H7 (cell line): ENCODE measurements at places on chromosomes 6 and 20.

DNA sequence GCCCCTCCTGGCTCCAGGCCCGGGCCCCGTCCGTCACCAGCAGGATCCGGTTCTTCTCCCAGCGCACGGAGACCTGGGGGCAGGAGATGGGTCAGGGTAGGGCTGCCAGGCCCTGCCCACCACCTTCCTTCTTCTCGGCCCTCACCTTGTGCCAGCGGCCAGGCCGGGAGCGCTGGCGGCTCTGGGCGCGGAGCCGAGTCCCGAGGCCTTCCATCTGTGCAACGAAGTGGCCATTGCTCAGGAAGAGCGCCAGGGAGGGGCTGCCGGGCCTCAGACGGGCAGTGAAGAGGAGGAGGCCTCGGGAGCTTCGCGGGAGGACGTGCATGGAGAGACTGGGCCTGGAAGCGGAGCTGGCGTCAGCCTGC lies 7.9 kb downstream of the ADRM1 start:
- peak; percentile 70 for DNase-seq

DNA sequence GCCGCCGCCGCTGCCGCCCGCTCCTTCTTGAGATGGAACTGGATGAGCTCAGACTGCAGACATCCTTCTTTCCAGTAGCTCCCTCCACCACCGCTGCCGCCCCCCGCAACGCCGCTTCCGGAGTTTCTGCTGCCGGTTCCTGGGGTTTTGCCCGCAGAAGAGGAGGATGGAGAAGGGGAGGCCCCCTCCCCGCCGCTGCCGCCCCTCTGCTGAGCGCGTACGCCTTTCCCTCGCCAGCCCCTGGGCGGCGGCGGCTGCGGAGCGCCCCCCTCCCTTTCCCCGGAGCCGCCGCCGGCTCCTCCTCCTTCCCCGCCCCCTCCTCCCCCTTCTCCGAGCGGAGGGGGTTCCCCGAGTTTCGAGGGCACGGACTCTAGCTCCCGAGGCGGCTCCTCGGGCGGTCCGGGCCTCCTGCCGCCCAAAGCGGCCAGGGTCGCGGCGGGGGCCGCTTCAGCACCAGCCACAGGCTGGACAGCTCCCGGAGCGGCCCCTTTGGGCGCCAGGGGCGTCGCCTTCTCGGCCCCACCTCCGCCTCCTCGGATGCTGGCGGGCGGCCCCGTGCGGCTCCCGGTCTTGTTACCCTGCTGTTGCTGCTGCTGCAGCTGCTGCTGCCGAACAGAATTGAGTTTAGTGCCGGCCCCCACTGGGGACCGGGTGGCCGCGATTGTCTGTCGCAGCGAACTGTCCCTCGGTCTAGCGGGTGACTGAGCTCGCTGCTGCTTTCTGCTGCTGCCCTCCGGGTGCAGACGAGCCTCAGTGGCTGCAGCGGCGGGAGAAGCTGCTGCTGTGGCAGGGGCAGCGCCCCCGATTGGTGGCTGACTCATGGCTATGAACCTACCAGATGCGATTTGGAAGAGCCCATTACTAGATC lies 3.1 kb downstream of the MTCL3 start:
- peak; percentile 91 for DNase-seq

GRCh38 chr6:135228486-135228885 lies 47.4 kb downstream of the MYB start:
- DNase-seq, result no peak

- no peak for DNase-seq
Observed at GRCh38 chr6:16555550-16555949, 205.7 kb downstream of the ATXN1 start.

- peak; percentile 84 for DNase-seq
Observed at GRCh38 chr6:53956068-53956711, 155.1 kb upstream of the MLIP start.

- no peak for DNase-seq
Observed at GRCh38 chr6:98566126-98566525, 268.2 kb upstream of the POU3F2 start.

GRCh38 chr20:37518606-37519507 lies 2.2 kb upstream of the NNAT start:
- peak; percentile 63 for DNase-seq

GRCh38 chr20:31606804-31607639 lies 1.9 kb downstream of the ID1 start:
- DNase-seq, result peak; percentile 75

DNA sequence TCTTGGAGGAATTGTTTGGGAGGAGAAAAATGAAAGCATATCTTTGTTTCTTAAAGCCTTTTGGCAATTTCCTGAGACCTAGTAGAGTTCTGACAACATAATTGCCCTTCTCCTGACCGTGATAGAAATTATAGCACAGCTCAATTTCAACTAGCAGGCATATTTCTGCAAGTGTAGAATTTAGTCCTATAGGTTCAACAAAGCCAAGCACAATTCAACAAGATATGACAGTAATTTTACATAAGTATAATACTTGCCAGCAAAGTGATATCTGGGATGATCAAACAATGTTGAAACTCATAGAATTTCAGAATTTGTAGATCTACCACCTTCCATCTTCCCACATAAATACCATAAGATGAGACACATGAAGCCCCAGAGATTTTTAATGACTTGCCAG lies 73.1 kb downstream of the SPTLC3 start:
- no peak for DNase-seq

- no peak for DNase-seq
Observed at GRCh38 chr20:51487076-51487475, 55.4 kb downstream of the NFATC2 start.

DNA sequence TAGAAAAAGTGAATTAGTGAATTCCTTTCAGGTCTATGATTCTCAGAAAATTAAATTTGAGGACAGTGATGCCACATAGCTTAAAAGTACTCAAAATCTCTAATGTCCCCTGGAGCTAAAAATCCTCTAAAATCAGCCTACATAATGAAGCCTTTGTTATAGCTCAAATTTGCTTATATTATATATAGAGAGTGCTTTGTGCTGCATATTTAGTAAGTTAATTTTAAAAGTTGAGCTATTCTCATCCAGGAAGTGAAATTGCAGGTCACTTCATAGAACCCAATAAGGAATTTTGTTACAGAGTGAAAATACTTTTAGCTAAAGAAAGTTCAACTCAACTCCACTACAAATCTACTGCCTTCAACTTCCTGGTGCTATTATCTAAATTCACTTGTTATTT lies 507.5 kb upstream of the MAP3K7 start:
- DNase-seq, result no peak

- DNase-seq, result peak; percentile 99
Observed at GRCh38 chr6:33204415-33205190, at the start of gene HSD17B8. TSS of gene HSD17B8 (plus strand) at chr6:33204655. CDS start at chr6:33204669, 14 bp downstream.

- peak; percentile 55 for DNase-seq
Observed at GRCh38 chr6:156175971-156176421, 601.2 kb upstream of the ARID1B start.

DNA sequence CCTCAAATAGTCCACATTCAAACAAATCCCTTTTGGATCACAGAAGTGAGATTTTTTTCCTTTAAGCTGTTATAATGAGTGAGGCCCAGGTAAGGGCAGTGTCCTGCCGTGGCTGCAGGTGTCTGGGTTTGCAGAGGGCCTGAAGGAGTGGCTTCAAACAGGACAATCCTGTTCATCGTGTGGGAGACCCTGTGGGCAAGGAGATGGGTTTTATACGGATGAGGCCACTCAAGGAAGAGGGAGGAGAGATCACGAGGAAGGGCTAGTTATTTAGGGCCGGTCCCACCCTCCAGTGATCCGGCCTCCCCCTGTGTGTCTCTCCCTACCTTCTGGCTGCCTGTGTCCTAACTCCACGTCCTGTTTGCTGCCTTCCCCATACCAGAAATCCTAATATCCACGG lies 33.8 kb downstream of the PPP1R14C start:
- DNase-seq, result no peak

GRCh38 chr6:45504947-45505346 lies 127.2 kb upstream of the SUPT3H start:
- DNase-seq, result peak; percentile 13
